ENCODE measurements at places on chromosomes 13 and 19. TPM values are rescaled to one million over a fixed set of nuclear protein-coding genes. Genes with fewer than 3 reads are reported as not detected.
A peak's percentile ranks its signal among the peaks of the same experiment; 100 is the strongest.

- DNase-seq = no peak
Observed at GRCh38 chr13:43006893-43007631, 15.0 kb upstream of the EPSTI1 start.

DNA sequence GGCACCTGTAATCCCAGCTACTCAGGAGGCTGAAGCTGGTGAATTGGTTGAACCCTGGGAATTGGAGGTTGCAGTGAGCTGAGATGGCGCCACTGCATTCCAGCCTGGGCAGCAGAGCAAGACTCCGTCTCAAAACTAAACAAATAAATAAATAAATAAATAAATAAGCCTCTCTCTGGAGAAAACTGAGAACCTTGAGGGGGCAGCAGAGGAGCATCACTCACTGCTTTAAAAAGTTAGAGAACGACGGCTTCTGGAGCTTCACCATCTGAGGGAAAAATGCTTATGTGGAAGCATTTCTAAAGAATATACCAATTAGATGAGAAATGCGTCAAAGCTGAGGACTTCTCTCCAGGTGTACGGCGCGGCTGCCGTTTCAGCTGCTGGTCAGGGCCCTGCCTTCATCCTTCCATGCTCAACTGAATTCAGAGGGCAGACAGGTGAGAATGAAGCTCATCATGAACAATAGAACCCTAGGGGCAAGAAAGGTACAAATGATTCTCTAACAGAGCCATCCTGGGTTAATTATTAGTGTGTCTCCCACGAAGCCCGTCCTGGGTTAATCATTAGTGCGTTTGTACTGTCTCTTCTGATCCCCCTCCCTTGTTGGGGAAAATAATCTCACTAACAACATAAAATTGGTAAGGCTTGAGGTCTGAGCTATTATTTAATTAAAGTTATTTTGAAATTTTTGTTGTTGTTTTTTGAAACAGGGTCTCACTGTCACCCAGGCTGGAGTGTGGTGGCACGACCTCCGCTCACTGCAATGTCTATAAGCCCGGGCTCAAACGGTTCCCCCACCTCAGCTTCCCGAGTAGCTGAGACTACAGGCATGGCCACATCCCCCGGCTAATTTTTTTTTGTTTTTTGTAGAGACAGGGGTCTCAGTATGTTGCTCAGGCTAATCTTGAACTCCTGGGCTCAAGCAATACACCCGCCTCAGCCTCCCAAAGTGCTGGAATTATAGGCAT, 80.1 kb downstream of the IPO5 start:
- DNase-seq = no peak

The URAD gene
- not detected for total RNA-seq

DNA sequence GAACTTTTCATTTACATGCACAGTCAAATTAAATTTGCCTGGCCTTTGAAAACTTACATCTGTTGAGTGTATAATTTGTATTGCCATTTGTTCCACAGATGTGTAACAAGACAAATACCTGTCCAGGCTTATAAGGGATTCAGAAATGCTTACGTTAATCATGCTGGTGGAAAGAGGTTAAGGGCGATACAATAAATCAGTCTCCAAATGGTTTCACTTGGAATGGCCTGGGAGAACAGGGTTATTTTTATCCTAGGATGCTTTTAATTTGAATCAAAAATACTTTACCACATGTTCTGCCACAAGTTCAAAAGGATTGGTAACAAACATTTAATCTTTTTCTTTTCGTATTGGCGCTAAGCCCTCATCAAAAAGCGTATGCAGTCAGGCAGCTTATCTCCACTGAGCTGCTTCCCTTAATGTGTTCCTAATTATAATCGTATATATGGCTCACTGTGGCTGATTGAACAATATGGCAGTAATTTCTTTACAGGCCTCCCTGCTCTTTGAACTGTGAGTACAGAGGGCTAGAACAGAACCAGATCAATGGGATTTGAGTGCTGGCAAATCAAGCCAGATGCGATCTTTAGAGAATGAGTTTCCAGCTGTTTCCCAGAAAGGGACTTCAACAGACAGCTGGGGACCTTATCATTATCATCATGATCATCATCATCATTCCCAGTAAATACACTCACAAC, 425.7 kb downstream of the SPRY2 start:
- no peak for DNase-seq

The CD177 gene
- 0.17 TPM for total RNA-seq

The SHFL gene
- 16.0 TPM for total RNA-seq

DNA sequence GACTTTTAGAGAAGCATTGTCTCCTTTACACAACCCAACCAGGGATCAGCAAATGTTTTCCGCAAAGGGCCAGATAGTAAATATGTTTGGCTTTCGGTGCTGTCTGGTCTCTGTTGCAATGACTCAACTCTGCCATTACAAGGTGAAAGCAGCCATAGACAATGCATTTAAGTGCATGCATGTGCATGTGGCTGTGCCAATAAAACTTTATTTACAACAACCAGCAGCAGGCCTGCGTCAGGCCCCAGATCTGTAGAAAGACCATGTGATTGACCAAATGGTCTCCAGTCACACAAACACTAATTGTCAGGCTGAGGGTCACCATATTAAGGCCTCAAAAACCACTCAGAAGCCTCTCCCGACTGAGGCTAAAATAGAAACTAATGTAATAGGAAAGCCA, 8.1 kb downstream of the RAB20 start:
- no peak for DNase-seq

GRCh38 chr19:29084266-29084665, 128.7 kb downstream of the UQCRFS1 start:
- DNase-seq = no peak

- peak; percentile 68 for DNase-seq
Observed at GRCh38 chr13:49517461-49517860, 21.7 kb downstream of the PHF11 start.

DNA sequence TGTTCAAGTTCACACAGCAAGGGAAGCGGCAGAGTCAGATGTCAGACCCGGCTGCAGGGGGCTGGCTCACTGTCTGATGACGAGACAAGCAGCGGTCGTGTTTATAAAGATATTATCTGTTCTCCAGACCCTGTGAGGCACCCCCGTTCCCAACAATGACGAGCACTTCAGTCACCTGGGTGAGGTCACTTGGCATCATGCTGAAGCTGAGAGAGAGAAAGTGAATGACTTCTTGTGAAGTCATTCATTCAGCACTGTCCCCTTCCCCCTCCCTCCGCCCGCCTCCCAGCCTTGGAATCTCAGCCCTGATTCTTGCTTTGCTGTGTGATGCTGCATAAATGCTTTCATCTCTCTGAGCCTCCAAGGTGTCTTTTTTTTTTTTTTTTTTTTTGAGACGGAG, 4.9 kb upstream of the LYPD3 start:
- no peak for DNase-seq

GRCh38 chr13:31982124-31982523, 49.5 kb upstream of the FRY start:
- no peak for DNase-seq

DNA sequence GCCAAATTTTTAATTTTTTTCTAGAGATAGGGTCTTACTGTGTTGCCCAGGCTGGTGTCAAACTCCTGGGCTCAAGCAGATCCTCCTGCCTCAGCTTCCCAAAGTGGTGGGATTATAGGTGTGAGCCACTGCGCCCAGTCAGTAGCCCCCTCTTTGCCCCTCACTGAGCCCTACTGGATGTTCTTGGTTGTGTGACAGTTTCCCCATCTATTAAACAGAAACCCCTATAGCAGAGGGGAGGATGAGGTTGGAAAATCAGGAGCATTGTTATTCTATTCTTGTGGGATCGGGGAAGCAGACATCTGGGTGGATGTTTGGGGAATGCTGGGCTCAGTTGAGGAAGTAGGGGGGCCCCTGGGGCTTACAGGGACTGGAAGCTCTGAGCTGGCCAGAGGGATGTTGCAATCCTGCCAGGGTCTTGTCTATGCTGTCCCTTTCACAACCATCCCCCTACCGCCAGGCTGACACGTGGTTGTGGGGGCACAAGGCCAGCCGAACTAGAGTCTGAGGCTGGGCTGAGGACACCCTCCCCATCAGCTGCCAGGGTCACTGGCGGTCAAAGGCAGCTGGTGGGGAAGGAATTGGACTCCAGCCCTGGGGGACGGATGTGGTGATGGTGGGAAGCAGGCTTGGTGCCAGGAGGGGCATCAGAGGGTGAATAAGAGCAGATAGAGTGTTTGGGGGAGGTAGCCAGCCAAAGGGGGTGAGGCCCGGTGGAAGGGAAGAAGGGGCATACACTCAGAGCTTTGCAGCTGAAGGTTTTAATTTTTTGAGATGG, 10.9 kb downstream of the APOC1 start:
- peak; percentile 92 for DNase-seq

DNA sequence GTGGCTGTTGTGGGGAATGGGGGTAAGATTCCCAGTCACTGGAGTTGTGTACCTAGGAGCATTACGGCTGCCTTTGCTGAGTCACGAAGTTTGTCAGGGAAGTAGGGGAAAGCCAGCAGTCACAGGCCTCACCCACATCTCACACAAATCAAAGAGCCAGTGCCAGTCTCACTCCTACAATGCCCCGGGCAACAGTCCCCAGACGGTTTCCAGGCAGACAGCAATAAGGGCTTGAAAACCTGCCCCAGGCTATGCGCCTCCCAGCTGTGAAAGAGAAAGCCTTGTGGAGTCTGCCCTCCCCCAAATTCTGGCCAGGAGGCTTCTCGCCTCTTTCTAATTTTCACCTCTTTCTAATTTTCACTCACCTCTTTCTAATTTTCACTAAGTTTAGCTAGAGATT, 142.3 kb upstream of the EDNRB start:
- DNase-seq = no peak

The BICRA gene
- 12.1 TPM for total RNA-seq

The KCTD15 gene
- 14.6 TPM for total RNA-seq

GRCh38 chr13:98875146-98875729, 102.6 kb downstream of the DOCK9 start:
- DNase-seq = no peak

The ZNF575 gene
- 3.2 TPM for total RNA-seq

DNA sequence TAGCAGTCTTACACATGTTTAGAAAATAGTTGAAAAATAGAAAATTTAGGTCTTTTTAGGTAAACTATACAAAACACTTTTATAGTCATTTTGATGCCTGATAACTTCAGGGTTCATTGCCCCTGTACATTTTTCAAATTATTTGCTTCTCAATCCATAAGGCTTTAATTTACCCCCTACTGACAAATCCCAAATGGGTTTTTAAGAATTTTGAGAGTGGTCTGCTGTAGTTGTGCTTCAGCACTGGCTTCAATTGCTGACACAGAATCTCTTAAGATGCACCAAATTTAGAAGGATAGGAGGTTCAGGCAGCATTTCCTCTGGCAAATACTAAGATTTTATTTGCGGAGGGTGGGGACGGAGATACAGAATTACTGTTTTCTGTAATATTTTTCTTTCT, 89.4 kb downstream of the PCCA start:
- no peak for DNase-seq

The ZNF534 gene
- 0.59 TPM for total RNA-seq

GRCh38 chr13:48131533-48131932, 36.6 kb upstream of the MED4 start:
- DNase-seq = no peak

DNA sequence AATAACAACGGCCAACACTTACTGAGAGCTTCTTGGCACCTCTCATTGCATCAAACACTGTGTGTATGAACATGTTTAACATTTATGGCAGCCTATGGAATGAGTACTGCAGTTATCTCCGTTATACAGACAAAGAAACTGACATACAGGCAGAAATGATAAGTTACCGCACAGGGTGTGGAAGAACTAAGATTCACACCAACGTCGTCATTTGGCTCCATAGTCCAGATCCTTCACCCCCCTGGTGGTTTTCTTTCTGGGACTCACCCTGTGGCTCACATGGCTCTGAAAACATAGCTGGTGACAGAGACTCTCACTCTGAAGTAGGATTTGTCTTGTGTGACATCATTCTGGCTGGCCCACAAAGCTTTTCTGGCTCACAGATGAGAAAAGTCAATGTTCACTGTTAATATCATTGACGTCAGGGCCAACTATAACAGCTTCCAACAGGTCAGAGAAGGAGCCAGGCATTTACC, 230.1 kb downstream of the DLEU7 start:
- DNase-seq = no peak

DNA sequence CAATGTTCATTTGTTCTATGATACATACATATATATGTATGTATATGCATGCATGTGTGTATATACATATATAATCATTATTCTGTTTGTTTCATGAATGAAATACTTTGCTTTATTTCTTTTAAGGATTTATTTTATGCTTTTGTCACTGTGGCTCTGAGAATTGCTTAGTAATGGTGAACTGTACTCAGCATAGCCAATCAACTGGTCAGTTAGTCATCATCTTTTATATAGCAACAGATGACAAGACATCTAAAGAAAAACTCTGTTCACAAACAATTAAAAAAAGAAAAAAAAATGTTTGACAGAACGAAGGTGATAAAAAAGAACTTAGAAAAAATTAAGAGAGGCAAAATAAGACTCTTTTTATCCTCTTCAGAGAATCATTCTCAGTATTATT, 1440.3 kb downstream of the PCDH9 start:
- no peak for DNase-seq

DNA sequence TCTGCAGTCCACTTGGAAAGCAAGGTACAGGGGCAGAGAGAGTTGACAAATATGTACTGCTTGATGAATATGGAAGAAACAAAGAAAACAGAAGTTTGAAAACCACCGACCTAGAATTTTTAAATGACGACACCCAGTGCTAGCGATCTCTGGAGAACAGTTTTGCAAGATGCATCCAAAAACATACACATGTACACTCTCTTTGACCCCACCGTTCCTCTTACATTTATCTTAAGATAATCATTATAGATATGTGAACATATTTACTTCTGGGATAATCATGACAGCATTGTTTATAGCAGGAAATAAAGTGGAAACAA, 40.8 kb upstream of the IGSF23 start:
- DNase-seq = no peak

GRCh38 chr13:74683411-74683810, 549.2 kb upstream of the KLF12 start:
- DNase-seq = no peak

DNA sequence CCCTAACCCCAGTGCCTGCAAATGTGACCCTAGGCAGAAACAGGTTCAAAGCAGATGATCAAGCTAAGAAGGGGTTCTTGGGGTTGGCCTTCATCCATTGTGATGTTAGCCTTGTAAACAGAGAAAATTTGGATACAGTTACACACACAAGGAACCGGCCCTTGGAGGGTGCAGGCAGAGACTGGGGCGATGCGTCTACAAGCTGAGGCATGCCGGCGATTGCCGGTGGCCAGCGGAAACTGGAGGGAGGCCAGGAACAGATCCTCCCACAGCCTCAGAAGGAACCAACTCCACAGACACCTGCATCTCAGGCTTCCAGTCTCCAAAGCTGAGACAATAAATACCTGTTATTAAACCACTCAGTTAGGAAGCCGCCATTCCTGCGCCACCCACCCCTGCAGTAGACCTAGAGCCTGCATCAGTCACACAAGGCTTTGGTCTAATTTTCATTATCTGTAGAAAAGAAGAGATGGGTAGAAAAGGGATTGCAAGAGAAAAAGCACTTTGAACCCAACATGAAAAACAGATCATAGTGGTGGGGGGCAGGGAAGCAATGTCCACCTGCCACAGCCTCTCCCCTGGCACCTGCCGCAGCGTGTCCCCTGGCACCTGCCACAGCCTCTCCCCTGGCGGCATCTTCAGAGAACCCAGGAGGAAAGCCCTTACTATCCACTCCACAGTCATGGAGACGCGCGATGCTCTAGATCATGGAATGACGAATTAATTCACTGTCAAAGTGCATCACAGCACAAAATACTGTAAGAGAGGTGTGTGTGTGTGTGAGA, 119.7 kb upstream of the SOX1 start:
- no peak for DNase-seq

The ZNF844 gene
- total RNA-seq = 13.5 TPM

The KIR3DL2 gene
- 0.11 TPM for total RNA-seq

All from right cardiac atrium (tissue), 5 donors.